Neural crest cell (in vitro differentiated cells): ENCODE measurements at places on chromosomes 16 and 17.

GRCh38 chr16:57704905-57705852 lies 10.6 kb downstream of the DRC7 start:
- DNase-seq = no peak
- H3K4me3 ChIP-seq = no peak overlapping the region
- peaks cover 18% of the 10 kb centered on the region for H3K4me1 ChIP-seq
- H3K36me3 ChIP-seq = no peaks in the 10 kb centered on the region
- no peak overlapping the region for H3K27ac ChIP-seq

GRCh38 chr16:90001761-90002503 lies 17.3 kb downstream of the DBNDD1 start:
- no peaks in the 10 kb centered on the region for H3K4me1 ChIP-seq
- H3K27me3 ChIP-seq = no peaks in the 10 kb centered on the region
- H3K4me3 ChIP-seq = no peak overlapping the region
- peaks cover 5% of the 10 kb centered on the region for H3K36me3 ChIP-seq
- no peak for DNase-seq
- H3K27ac ChIP-seq = no peak overlapping the region

DNA sequence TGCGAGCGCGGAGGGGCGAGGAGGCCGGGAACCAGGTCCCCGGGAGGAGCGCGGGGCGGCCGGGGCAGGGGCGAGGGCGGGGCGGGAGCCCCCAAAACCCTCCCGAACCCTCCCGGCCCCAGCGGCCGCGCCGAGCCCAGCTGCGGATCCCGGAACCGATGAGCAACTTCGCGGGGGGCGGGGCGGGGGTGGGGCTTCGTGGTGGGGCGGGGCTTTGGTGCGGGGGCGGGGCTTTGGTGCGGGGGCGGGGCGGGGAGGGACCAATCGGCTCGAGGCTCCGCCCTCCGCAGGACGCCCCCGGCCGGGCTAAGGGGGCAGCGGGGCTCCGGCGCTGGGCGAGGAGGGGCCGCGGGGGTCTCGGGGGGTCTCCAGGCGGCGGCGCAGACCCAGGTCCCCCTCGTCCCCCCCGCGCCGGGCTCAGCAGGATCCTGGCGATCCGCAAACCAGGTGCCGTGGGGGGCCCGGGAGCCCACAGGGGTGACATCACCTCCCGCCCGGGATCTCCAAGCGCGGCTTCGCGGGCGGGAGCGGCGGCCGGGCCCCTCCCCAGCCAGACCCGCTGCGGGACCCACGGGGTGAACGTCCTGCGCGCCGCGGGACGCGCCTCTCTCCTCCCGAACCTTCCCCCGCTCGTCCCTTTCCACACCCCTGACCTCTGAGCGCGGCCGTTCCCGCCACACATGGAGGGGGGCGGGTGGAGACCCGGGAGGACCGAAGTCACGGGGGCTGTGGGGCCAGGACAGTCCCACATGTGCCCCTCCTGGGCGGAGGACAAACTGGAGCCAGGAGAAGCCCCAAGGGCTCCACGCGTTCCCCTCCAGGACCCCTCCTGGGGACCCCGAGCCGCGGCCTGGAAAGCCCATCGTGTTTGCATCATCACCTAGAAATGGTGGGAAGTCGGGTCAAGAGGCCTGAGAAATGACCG lies at the start of gene ABR:
ABR (minus strand) TSS at position 164 of the 925 bp plus-strand sequence. CDS start 254 bp downstream, outside the sequence.
- peak; percentile 31 for DNase-seq
- peak within 1 kb of the TSS; percentile 19 for H3K27ac ChIP-seq
- peak within 1 kb of the TSS; percentile 81 for H3K4me3 ChIP-seq
- peaks cover 23% of the 10 kb centered on the region for H3K4me1 ChIP-seq
- H3K27me3 ChIP-seq = peaks cover 18% of the 10 kb centered on the region

DNA sequence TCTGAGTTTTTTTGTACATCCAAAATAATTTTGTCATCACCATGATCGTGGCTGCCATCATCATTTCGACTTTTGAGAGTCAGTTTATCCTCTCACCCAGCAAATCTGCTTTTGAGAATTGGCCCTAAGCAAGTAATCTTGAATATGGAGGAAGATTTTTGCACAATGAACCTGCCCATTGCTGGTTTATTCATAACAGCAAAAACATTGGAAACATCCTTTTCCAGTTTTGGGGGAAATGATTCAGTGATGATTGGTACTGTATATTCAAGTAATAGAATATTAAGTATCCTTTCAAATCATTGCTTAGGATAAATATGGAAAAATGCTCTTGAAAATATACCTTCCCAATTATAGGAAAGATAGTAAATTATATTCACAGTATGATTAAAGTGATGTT lies 53.1 kb downstream of the PRKCA start:
- no peaks in the 10 kb centered on the region for H3K4me1 ChIP-seq
- no peak overlapping the region for H3K27ac ChIP-seq
- no peaks in the 10 kb centered on the region for H3K36me3 ChIP-seq
- no peak overlapping the region for H3K4me3 ChIP-seq

GRCh38 chr16:27515874-27516353 lies 33.8 kb downstream of the GTF3C1 start:
- no peak overlapping the region for H3K27ac ChIP-seq
- H3K4me1 ChIP-seq = peaks cover 4% of the 10 kb centered on the region
- H3K4me3 ChIP-seq = no peak overlapping the region

- H3K27ac ChIP-seq = no peak overlapping the region
Measured at GRCh38 chr17:57574040-57574513, 171.0 kb downstream of the CCDC182 start.

DNA sequence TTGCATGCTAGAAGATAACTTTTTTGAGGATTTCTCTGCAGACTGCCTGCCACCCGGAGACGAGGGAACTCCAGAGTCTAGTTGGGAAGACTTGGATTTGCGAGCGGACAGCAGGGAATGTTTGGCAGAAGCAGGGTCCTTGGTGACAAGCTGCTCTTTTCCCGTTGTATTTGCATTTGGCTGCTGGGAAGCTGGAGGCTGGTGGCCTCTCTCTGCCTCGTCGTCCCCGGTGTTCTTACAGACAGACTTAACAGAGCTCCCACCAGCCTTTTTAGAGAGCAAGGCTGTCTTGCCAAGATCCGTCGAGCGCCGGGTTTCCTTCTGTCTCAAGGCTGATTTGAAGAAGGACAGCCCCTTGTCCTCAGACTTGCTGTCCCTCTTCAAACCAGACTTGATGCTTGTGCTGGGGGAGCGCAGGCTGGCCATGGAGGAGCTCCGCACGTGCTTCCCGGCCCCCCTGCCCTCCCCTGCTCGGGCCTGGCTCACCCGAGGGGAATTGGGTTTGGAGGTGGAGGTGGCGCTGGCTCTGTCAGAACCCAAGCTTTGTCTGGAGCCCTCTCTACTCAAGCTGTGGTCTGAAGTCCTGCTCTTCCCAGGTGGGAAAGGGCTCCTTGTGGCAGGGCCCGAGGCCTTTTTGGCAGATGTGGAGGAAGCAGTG lies 81.0 kb downstream of the USP31 start:
- no peak for DNase-seq
- no peak overlapping the region for H3K4me3 ChIP-seq
- peaks cover 7% of the 10 kb centered on the region for H3K36me3 ChIP-seq
- no peak overlapping the region for H3K27ac ChIP-seq

GRCh38 chr17:38693700-38694329 lies 11.3 kb upstream of the MLLT6 start:
- H3K36me3 ChIP-seq = no peaks in the 10 kb centered on the region
- peaks cover 21% of the 10 kb centered on the region for H3K27me3 ChIP-seq
- H3K27ac ChIP-seq = peak overlapping the region; percentile 80
- H3K4me3 ChIP-seq = no peak overlapping the region

DNA sequence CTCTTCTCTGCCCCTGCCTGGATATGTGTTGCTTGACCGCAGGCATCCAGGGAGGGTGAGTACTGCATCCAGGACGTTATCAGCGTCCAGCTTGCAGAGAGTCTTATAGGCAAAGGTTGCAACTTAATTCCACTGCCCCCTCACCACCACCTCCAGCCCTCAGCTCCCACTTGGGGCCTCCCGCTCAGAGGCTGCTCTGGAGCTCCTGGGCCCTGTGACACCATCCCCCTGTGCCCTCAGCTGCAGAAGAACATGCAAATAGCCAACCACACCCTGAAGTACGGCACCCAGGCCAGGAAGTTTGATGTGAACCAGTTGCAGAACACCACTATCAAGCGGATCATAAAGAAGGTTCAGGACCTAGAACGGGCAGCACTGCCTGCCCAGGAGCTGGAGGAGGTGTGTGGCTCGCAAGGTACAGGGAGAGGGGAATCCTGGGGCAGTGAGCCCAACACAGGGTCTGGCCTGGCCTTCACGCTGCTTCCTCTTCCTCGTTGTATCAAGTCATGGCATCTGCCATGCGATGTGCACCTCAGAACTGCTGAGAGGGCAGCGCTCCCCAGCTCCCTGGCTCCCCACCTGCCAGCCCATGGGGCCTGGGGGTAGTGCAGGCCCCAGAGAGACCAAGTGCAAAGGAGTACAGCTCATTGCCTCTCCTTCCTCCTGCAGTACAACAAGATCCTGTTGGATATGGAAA lies 9.6 kb downstream of the ACE start:
- no peaks in the 10 kb centered on the region for H3K36me3 ChIP-seq
- DNase-seq = no peak
- H3K27me3 ChIP-seq = peaks cover 11% of the 10 kb centered on the region
- H3K4me3 ChIP-seq = no peak overlapping the region

DNA sequence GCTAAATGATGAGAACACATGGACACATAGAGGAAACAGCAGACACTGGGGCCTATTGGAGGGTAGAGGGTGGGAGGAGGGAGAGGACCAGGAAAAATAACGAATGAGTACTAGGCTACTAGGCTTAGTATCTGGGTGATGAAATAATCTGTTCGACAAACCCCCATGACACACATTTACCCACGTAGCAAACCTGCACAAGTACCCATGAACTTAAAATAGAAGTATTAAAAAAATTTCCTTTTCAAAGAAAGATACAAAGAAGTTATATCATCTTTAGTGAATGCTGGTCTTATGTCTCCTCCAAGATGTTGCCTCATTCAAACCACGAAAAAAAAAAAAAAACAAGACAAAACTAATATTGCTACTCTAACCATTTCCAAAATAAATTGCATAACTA lies 31.7 kb downstream of the MBTD1 start:
- no peak overlapping the region for H3K27ac ChIP-seq
- no peaks in the 10 kb centered on the region for H3K27me3 ChIP-seq
- DNase-seq = no peak
- no peak overlapping the region for H3K4me3 ChIP-seq
- H3K4me1 ChIP-seq = no peaks in the 10 kb centered on the region
- H3K36me3 ChIP-seq = no peaks in the 10 kb centered on the region

DNA sequence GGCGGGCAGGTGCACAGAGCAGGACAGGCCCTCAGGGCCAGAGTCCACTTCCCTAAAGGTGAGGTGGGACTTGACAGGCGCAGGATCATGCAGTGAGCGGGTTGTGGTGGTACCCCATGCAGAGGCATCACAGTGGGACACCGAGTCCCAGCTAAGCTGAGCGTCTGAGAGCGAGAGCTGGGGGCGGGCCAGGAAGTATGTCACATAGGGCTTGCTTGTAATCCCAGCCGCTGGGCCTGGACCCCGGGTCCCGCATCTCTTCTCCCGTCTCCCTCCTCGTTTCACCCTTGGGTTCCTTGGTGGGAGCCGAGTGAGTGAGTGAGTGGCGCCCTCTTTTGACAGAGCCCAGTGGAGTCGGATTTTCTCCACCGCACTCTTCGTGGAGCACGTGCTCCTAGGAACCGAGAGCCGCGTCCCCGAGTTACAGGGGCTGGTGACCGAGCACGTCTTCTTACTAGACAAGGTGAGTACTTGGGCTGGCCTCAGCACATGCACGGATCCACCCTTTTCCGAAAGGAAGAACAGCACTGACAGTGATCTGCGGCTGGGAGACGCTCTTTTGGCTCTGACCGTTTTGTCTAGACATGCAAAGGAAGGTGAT lies 50.8 kb upstream of the ENDOV start:
- H3K4me1 ChIP-seq = no peaks in the 10 kb centered on the region
- H3K4me3 ChIP-seq = no peak overlapping the region
- DNase-seq = peak; percentile 26
- no peaks in the 10 kb centered on the region for H3K27me3 ChIP-seq
- no peak overlapping the region for H3K27ac ChIP-seq

DNA sequence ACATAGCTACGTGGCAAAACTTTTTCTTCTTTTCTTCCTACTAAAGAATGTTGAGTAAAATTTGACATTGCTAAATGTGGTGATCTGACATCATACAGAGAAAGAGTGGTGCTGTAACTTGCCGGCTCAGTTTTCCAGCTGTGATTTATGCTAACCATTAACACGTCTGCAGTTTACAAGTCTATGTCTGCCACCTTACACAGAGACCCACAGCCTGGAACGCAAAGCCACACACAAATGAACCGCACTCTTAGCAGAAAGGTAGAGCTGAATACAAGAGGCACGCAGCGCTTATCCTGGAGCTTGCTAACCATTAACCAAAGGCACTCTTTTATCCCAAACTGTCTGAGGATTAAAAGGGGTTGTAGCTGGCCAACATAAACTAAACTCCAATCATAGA lies 31.9 kb downstream of the CACNG1 start:
- H3K4me1 ChIP-seq = no peaks in the 10 kb centered on the region
- no peak overlapping the region for H3K27ac ChIP-seq
- H3K4me3 ChIP-seq = no peak overlapping the region
- H3K36me3 ChIP-seq = peaks cover 2% of the 10 kb centered on the region
- no peak for DNase-seq

- no peak overlapping the region for H3K4me3 ChIP-seq
- H3K27me3 ChIP-seq = peaks cover 17% of the 10 kb centered on the region
- peaks cover 31% of the 10 kb centered on the region for H3K4me1 ChIP-seq
- peaks cover 3% of the 10 kb centered on the region for H3K36me3 ChIP-seq
- peak overlapping the region; percentile 57 for H3K27ac ChIP-seq
- DNase-seq = no peak
Measured at GRCh38 chr16:54359081-54359480, 72.5 kb upstream of the IRX3 start.

DNA sequence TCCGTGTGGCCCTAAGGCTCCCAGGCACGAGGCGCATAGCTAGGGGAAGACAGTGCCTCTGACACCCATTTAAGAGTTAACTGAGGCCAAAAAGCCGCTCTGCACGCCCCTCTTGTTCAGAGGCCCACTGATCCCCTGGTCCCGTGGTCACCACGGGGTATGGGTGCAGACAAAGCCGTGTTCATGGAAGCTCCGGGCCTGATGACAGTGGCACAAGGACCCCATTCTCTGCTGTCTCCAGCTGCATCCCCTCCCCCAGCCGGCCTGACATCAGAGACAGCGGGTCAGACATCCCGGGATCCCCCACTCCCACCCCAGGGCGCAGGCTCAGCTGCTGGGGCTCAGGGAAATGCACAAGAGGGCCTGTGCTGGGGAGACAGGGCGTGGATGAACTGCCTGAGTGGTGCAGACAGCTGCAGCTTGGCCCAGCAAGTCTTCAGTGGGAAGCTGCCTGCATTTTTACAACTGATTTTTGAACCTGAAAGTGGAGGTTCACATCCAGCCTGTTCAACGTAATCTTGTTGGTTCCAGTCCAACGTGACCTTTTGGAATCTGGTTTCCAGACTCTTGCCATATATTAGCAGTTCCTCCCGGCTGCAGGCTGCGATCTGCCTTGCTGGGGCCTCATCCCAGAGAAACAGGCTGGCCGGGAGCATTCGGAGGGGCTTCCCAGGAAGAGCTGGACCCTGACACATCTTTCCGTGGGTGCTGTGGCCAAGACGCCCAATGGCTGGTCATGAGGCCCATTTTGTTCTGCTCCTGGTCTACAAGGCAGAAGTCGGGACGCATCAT lies 9.7 kb upstream of the BAHCC1 start:
- H3K27ac ChIP-seq = peak overlapping the region; percentile 97
- H3K4me3 ChIP-seq = peak overlapping the region; percentile 90
- peak; percentile 72 for DNase-seq
- H3K36me3 ChIP-seq = peaks cover 5% of the 10 kb centered on the region
- H3K27me3 ChIP-seq = peaks cover 21% of the 10 kb centered on the region
